ENCODE measurements at places on chromosomes 1 and 21.
A peak's percentile ranks its signal among the peaks of the same experiment; 100 is the strongest.

DNA sequence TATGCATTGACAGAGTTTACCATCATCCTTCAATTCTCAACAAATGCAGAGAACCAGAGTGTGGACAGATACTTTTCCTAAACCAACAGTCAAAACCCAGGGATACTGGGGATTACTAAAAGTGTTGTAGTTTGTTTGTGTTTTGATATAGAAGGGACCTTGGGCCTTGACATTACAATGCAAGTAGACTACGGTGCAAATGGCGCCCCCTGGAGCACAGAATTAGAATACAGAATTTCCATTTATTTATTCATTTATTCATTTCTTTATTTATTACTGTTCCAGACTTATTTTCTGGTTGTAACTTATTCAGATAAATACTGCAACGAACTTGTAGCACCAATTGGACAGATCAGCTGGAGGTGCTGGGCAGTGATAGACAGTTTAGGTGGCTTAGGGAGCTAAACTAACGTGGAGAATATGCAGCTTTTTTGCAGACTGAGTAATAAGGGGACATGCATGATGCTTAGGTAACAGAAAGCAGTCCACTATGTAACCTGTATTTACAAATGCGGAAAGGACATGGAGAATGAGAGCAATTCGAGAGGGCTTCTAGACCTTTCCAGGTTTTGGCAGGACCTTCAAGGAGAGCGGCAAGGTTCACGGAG, 42.6 kb downstream of the KIRREL1 start:
- no peak for DNase-seq

- no peak for DNase-seq
These were observed 7.0 kb downstream of the FAAP20 start for GRCh38 chr1:2187619-2188018.

DNA sequence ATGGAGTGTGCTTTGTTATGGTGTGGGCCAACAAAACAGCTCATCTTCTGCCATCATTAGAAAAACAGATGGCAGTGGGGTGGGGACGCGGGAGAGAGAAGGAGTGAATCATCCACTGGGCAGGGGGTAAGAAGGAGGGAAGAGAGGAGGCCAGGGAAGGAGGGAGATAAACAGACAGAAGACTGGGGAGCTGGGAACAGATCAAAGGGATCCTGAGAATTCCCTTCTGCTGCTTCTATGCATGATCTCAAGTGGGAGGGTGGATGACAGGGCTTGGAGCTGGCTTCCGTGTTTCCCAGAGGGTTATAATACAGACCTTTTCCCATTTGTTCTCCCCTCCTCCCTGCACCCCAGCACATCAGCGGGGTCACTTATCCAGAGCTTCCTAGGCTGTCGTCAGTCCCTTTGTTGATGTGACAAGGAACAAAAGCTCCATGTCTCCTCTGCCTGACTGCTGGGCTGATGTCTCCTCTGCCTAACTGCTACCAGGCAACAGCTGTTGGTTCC, 338.6 kb downstream of the PAPPA2 start:
- DNase-seq = no peak

DNA sequence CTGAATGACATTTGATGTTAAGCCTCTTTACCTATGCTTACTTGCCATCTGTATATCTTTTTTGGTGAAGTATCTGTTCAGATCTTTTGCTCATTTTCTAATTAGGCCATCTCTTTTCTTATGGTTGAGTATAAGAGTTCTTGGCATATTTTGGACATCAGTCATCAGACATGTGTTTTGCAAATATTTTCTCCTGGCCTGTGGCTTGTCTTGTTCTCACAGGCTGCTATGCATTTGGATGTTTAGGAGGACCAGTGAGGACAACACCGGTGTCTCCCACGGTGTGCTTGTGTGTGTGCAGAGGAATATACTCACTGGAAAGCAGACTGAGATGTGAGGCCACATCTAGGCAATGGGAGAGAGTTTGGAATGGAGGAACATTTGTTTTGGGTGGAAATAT, 87.1 kb upstream of the LYST start:
- no peak for DNase-seq

DNA sequence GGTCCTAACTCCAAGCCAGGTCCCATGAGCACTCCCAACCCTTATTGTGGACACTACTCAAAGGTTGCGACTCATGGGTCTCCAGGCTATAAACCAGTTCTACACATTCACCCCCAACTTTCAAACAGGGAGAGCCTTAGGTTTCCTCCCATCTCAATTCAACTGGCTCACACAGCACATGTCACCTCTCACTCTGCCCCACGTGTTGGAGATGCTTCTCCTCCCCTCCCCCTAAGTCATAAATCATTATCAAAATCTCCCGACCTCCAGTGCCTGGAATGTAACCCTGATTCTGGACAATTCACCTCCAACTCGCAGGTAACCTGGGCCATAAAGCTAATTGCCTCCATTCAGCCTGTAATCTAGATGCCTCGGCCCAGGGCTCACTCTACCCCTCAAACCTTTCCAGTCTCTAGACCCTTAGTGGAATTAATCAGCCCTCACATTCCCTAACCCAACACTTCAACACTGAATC, 595 bp downstream of the AK2 start:
- DNase-seq = no peak

- DNase-seq = no peak
These were observed 278.4 kb downstream of the ZNF326 start for GRCh38 chr1:90273241-90273774.

DNA sequence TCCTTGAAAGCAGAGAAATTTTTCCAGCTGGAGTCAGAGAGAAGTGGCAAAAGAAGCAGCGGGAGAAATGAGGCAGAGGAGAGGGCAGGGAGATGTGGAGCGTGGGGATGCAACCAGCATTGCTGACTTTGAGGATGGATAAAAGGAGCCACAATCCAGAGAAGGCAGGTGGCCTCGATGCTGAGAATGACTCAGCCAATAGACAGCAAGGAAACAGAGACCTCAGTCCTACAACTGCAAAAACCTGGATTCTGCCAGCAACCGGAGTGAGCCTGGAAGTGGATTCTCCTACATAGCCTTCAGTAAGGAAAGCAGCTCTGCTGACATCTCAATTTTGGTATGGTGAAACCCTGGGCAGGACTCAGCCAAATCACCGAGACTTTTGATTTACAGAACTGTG, 128.9 kb upstream of the ATP1B1 start:
- no peak for DNase-seq

DNA sequence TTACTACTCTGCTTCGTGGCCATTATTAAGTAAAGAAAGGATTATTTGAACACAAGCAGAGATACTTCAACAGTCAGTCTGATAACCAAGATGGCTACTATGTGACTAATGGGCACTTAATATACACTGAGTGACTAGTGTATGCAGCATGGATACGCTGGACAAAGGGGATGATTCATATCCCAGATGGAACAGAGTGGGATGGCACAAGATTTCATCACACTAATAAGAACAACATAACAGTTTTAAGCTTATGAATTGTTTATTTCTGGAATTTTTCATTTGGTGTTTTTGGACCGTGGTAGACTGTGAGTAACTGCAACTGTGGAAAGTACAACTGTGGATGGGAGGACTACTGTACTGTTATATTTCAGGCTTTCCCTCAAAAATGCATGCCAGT, 9.4 kb downstream of the ZCCHC17 start:
- DNase-seq = no peak

GRCh38 chr1:112507336-112507735, 1.4 kb upstream of the WNT2B start:
- DNase-seq = no peak

DNA sequence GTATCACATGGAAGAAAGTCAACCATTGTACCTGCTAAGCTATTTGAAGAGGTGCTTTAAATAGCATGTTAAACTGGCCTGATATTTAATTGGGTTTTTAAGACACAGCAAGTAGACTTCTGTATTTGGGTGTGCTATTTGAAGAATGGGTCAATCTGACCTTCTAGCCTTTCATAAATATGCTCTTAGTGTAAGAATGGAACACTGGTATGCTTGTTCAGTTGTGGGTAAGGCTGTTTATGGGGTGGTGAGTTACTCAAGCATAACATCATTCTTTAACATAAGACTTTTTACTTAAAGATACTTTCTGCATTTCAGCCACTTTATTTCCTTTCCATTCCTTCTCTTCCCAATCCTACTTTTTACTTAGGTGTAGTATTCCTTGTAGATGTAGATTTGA, 21.4 kb downstream of the AHCYL1 start:
- no peak for DNase-seq

- no peak for DNase-seq
These were observed 571.8 kb upstream of the ADGRL2 start for GRCh38 chr1:81228926-81229325.

- DNase-seq = no peak
These were observed 115.0 kb downstream of the MAGI3 start for GRCh38 chr1:113505357-113505756.

DNA sequence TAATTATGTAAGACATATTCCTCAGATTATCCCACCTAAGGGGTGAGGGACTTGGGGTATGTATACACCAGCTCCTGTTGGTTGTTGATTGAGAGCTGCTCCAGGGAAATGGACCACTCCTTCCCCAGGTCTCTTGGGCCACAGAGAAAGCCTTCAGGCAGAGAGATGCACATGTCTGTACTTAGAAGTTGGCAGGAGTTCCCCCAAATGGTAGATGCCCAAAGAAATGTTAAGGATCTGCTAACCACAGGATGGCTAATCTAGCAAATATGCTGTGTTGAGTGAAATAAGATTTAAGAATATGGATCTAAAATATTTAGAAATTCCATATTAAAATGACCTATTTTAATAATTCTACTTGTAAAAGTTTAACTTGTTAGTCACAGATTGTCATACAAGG, 100.8 kb upstream of the DNAH14 start:
- no peak for DNase-seq

- DNase-seq = no peak
These were observed 12.4 kb upstream of the RGS1 start for GRCh38 chr1:192563129-192563528.

GRCh38 chr1:236850077-236850979, 55.2 kb downstream of the MTR start:
- DNase-seq = no peak

DNA sequence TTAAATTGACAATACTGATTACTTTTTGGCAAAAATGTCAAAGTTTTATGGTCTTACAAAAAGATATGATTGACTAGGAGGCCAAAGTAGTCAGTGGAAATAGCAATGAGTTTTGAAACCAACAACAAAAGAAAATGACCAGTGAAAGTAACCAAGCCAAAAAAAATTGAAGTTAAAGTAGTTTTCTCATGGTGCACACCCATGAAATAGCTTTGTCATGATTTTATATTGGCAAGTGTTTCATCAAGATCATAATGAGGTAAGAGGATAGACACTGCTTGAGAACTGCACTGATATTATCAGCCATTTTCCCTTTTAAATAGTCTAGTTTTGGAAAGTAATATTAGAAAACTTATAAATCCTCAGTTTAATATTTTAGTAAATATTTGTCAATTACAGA, 206.2 kb upstream of the ADAMTS5 start:
- DNase-seq = no peak

- no peak for DNase-seq
These were observed 36.0 kb downstream of the F5 start for GRCh38 chr1:169550294-169550693.

DNA sequence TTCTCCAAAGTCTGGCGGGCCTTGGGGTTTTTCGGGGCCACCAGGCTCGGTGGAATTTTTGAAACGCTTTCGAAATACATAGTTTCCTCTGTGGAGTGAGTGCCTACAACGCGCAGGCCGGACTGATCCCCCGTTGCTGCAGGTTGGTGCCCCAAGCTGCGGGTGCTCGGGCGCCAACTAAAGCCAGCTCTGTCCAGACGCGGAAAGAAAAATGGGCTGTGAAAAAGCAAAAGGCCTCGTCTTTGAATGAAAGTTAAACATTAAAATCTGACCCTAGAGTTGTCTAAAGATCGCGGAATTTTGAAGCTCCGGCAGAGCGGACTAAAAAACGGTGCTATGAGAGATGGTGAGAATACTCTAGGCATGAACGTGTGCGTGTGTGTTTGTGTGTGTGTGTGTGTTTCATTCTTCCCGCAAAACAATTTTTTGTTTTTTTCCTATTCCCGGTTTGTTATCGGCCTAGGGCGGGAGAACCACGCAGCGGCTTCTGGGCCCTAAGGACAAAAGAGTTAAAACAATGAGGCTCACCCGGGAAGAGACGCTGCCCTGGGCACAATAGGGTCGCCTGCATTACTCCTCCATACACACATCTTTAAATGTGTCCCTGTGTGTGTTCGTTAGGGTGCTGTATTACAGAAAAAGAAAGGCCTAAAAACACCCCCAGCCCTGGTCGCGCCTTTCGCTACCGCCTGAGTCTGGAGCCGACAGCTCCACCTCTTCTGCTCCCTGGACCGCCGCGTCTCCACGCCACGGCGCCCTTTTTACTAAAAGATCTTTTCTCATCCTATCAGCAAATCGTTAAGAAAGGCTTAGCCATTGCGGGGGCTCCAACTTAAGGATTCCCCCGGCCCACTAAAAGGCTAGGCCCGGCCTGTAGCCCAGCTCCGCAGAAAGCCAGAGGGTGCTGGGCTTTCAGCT, 3.2 kb downstream of the TBX15 start:
- DNase-seq = peak; percentile 50

DNA sequence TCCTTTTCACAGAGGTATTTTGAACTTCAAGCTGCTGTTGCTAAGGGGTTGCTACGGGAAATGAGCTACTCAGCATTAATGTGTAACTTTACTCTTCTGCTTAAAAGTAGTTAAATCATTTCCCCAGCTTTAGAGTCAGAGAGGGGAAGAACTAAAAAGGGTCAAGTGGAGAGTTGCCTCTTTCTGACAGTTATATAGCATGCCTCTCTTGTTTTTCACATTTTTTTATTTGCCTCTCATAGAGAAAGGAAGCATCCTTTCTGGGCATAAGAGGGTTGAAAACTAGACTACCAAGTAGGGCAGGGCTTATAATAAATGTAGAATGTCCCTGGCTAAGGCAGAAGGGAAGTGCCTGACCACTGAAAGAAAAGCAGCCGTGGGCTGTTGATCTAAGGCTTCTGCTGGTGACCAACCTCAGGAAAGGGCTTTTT, 10.1 kb upstream of the ELAVL4 start:
- DNase-seq = no peak

DNA sequence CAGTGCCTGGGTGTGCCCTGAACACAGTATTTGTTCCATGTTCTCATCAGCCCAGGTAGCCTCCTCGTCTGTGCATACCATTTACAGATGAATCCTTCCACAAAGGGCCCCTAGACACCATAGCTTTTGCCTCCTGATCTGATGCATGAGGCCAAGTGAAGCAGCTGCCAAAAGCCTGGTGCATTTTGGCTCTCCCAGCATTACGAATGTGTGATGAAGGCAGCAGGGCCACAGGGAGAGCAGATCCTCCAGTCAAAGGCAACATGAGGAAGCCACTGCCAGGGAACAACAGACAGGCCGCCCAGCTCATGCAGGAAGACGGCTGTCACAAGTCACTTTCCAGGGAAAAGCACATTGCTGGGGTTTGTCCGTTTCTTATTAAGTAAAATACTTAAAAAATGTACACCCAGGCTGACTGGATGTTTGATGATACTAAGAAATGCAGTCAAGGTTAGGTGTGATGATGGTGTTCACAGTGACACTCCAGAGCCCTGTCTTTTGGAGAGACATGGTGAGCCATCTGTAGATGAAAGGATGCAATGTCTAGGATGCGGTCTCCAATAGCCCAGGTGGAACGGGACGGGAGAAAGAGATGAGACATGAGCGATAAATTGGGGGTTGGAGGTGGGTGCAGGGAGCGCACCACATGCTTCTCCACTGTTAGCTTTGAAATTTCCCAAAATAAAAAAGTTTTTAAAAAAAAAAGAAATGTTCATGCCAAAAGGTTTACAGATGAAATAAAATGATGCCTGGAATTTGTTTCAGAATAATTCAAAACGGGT, 48.7 kb downstream of the NPHP4 start:
- DNase-seq = no peak

GRCh38 chr1:34520111-34520510, 234.7 kb upstream of the GJB5 start:
- DNase-seq = no peak

All from ecto neural progenitor cell (in vitro differentiated cells).